ENCODE measurements at places on chromosomes 7 and 10.

- no peak for DNase-seq
These were observed 301.5 kb downstream of the FZD1 start for GRCh38 chr7:91565499-91566401.

GRCh38 chr7:12322284-12322902 lies 81.3 kb downstream of the VWDE start:
- DNase-seq: no peak

- DNase-seq: no peak
These were observed 217.8 kb upstream of the NRP1 start for GRCh38 chr10:33552290-33552689.

GRCh38 chr10:106992055-106992454 lies 172.5 kb downstream of the SORCS1 start:
- DNase-seq: no peak

- no peak for DNase-seq
These were observed 60.0 kb upstream of the STEAP1B start for GRCh38 chr7:22559829-22560489.

GRCh38 chr10:15796098-15796759 lies 64.1 kb downstream of the MINDY3 start:
- DNase-seq: no peak

GRCh38 chr10:22325272-22326144 lies 4.6 kb downstream of the BMI1 start:
- DNase-seq: no peak

DNA sequence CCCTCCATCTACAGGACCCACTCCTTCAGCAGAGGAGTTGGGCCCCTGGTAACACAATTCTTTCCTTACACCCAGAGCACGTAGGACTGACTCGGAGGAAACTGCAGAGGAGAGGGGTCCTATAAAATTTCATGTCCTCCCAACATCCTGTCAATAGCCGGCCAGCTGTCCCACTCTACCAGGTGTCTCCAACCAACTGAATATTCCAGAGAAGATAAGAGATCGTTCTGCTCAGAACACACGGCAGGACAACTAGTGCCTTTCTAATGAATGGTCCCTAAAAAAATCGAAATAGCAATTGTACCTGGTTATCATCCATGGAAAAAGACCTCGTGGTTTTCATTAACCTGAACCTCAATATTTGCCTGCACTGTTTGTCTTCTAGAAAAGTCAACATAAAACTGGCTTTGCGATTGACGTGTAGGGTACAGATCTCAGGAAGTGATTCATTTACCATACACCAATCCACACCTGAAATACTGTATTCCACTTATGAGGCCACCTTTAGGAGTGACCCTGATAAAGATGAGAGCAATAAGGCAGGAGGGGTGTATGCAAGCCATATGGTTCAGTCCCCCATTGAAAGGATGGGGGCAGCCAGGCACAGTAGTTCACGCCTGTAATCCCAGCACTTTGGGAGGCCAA lies 111.7 kb downstream of the PARP12 start:
- no peak for DNase-seq

- DNase-seq: no peak
These were observed 1131.4 kb downstream of the XPNPEP1 start for GRCh38 chr10:108791794-108792474.
